Esophagus muscularis mucosa (tissue), 4 donors: ENCODE measurements at places on chromosomes 11 and 22. TPM values are rescaled to one million over a fixed set of nuclear protein-coding genes. Genes with fewer than 3 reads are reported as not detected.

The MRGPRF gene
- total RNA-seq = 133 TPM

The OR51B5 gene
- not detected for total RNA-seq

The IL18BP gene
- total RNA-seq = 9.4 TPM

The PGA4 gene
- total RNA-seq = 2.2 TPM

The SERPING1 gene
- 562 TPM for total RNA-seq

The ADAMTS8 gene
- 33.8 TPM for total RNA-seq

The PHOX2A gene
- 1.3 TPM for total RNA-seq

The OR6A2 gene
- total RNA-seq = 0.06 TPM

The RPS6KA4 gene
- total RNA-seq = 28.8 TPM

The SYT9 gene
- not detected for total RNA-seq

The MOGAT2 gene
- total RNA-seq = not detected

The TREH gene
- not detected for total RNA-seq

The LRRC75B gene
- 11.3 TPM for total RNA-seq

The THAP12 gene
- 27.1 TPM for total RNA-seq

The IL18 gene
- total RNA-seq = 6.8 TPM

The APOL4 gene
- total RNA-seq = 0.19 TPM

The SLC5A1 gene
- total RNA-seq = not detected

The OMP gene
- total RNA-seq = not detected

The CABP4 gene
- total RNA-seq = 2.4 TPM

The TSGA10IP gene
- total RNA-seq = not detected

The OR6T1 gene
- not detected for total RNA-seq

The MADD gene
- 35.3 TPM for total RNA-seq

The PGR gene
- 7.5 TPM for total RNA-seq

The CARD10 gene
- 15.3 TPM for total RNA-seq

The VPREB1 gene
- total RNA-seq = not detected

The MAPK11 gene
- total RNA-seq = 12.5 TPM

The FGF19 gene
- total RNA-seq = not detected

The DRAP1 gene
- 78.4 TPM for total RNA-seq

The SERPIND1 gene
- 0.50 TPM for total RNA-seq

The DYNC2H1 gene
- total RNA-seq = 10.8 TPM

The LRRC56 gene
- not detected for total RNA-seq

The ABCG4 gene
- total RNA-seq = 0.42 TPM

The DNAL4 gene
- 9.3 TPM for total RNA-seq

The PISD gene
- 14.1 TPM for total RNA-seq

The TIGD3 gene
- not detected for total RNA-seq

The TNNI2 gene
- not detected for total RNA-seq

The RAB6A gene
- total RNA-seq = 107 TPM

The ADM2 gene
- not detected for total RNA-seq

The SGSM1 gene
- 1.7 TPM for total RNA-seq

The IGSF22 gene
- 0.17 TPM for total RNA-seq

The NAALAD2 gene
- total RNA-seq = 0.78 TPM

The OR4C45 gene
- total RNA-seq = not detected

The LRP4 gene
- 7.4 TPM for total RNA-seq

The ATF4 gene
- 652 TPM for total RNA-seq

The MMP11 gene
- 6.5 TPM for total RNA-seq
